ENCODE measurements at places on chromosomes 7 and 10.

DNA sequence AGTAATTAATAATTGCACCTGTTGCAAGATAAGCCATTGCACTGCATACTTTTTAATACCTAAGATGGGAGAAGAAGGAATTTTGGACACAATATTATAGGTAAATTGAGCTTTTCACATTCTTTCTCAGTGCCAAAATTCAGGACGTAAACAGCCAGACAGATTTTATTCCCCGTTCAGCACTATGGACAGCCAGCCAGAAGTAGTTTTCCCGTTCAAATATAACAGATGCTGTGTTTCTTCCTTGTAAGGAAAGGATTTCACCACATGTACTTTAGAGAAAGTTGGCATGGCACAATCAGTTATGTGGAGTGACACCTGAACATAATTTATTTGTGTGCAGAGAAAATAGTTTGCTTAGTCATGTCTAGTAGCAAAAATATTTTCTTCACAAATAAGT lies 34.8 kb downstream of the SEMA3E start:
- DNase-seq, result no peak

DNA sequence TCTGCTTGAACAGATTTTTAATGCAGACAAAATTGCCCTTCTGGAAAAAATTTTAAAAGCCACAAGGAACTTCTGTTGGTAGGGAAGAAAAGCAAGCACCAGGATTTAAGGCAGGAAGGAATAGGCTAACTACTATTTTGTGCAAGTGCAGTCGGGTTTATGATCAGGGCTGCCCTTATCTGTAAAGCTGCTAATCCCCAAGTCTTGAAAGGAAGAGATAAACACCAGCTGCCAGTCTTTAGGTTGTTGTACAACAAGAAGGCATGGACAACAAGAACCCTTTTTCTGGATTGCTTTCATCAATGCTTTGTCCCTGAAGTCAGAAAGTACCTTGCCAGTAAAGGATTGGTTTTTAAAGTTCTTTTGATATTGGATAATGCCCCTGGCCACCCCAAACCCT lies 40.7 kb downstream of the RALA start:
- no peak for DNase-seq

DNA sequence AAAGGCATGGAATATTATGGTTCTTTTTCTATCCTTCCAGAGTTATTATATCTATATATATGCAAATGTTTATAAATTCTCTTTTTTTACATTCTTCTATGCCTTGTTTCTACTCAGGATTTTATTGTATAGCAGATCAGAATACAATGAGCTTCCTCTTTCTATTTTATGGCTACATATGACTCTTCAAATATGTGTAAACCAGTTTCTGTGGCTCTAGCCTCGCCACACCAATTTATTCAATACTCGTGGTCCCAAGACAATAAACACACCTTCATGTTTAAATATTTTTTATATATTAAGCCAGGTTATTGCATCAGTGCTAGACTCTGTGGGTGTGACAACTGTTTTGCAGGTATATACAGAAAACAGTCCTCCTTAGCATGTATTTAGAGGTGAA lies 237.5 kb upstream of the MKLN1 start:
- DNase-seq, result no peak

- DNase-seq, result no peak
Measured at GRCh38 chr10:91700788-91701444, 68.0 kb upstream of the PPP1R3C start.

DNA sequence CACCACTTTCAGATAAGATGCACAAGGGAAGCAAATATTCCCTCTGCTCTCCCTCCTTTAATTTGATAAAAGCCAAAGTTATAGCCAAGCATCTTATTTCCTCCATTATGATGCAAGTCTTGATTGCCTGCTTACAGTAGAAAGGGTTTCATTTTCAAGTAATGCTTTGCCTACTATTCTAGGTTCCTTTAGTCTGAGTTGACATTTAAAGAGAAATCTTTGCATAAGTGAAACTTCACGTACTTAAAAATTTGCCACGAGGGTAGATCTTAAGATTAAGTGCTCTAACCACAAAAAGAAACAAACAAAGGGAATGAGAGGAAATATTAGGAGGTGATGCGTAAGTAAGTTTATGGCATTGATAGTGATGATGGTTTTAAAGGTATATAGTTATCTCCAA lies 78.1 kb upstream of the VWDE start:
- DNase-seq, result no peak

DNA sequence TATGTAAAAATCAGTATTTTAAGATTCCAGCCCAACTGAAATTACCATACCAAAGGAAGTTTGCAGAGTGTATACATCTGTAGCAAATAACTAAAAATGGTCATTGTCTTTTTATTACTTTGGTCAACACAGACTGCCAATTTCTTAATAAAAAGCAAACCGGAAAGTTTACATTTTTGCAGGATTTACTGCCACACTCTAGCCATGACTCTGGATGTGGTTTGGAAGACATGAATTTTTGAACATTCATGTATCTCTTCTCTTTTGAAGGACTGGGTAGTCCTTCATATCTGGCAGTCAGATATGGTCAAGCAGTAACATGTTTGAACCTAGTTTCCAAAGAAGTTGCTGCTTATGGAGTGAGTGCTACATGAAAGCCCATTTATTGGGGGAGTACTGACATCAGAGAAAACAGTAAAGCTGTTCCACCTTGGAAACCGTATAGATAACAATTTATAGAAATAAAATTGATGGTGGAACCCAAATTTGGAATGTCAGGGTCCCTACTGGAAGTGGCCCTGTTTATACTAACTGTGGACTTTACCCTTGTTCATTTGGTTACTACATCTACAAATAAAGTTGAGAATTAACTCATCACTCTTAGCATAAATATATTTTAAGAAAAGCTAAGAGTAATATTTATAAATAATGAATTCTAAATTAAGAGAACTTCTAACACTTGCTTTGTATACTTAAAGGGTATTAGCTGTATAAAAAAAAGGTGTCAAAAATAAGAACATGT lies 84.6 kb downstream of the ZMYND11 start:
- no peak for DNase-seq

DNA sequence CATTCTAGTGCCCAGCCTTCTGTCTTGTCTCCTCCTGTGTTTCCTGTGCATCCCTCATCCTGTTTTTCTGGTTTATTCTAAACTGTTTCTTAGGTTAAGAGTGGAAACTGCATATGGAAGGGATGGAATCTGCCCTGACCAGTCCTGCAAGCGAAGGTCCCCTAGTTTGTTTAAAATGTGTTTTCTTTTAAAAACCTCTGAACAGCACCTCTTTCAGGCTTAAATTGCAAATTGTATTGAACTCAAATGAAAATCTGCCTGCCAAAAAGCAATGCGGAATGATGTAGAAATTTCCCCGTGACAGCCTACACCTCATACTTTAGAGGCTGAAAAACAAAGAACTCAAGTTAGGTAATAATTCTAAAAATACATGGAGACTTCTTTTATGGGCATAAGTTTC lies 222.8 kb upstream of the IMMP2L start:
- DNase-seq, result no peak

- DNase-seq, result no peak
Measured at GRCh38 chr10:43110338-43111071, 27.7 kb upstream of the CSGALNACT2 start.

- DNase-seq, result no peak
Measured at GRCh38 chr10:1216574-1217236, 160.5 kb downstream of the WDR37 start.

- DNase-seq, result no peak
Measured at GRCh38 chr7:1850976-1851571, 181.0 kb downstream of the ELFN1 start.

GRCh38 chr7:78760620-78761355 lies 692.7 kb downstream of the MAGI2 start:
- DNase-seq, result no peak

GRCh38 chr7:2028733-2029132 lies 204.0 kb downstream of the MAD1L1 start:
- no peak for DNase-seq

- DNase-seq, result no peak
Measured at GRCh38 chr10:98396096-98397063, 18.6 kb downstream of the PYROXD2 start.

DNA sequence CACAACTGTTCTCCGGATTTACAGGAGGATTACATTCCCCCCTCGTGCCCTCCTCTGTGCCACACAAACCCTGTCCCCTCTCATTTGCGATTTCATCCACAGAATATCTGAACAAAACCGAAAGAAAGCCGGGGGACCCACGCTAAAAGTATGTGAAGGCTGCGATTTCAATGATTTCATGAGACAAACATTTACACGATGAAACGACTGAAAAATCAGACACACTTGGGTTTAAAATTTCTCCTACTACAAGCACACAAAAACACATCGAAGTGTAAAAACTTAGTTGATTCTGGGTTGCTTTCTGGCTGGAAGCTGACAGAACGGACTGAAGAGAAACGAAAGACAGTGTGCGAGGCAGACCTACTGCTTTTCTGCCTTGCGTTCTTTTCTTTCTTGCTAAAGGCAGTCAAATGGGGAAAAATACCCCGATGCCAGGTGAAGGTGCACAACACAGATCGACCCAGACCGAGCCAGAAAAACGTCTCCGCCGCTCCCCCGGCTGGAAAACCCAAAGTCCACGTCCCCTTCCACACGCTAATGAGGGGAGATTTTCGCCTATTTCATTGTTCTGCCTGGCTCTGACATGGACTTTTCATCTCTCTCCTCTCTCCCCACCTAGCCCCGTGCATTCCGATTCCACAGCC lies 1.2 kb downstream of the HIPK2 start:
- DNase-seq, result no peak

- DNase-seq, result no peak
Measured at GRCh38 chr10:101111547-101111946, 19.6 kb upstream of the TLX1 start.
